ENCODE measurements at places on chromosomes 7 and 10.

DNA sequence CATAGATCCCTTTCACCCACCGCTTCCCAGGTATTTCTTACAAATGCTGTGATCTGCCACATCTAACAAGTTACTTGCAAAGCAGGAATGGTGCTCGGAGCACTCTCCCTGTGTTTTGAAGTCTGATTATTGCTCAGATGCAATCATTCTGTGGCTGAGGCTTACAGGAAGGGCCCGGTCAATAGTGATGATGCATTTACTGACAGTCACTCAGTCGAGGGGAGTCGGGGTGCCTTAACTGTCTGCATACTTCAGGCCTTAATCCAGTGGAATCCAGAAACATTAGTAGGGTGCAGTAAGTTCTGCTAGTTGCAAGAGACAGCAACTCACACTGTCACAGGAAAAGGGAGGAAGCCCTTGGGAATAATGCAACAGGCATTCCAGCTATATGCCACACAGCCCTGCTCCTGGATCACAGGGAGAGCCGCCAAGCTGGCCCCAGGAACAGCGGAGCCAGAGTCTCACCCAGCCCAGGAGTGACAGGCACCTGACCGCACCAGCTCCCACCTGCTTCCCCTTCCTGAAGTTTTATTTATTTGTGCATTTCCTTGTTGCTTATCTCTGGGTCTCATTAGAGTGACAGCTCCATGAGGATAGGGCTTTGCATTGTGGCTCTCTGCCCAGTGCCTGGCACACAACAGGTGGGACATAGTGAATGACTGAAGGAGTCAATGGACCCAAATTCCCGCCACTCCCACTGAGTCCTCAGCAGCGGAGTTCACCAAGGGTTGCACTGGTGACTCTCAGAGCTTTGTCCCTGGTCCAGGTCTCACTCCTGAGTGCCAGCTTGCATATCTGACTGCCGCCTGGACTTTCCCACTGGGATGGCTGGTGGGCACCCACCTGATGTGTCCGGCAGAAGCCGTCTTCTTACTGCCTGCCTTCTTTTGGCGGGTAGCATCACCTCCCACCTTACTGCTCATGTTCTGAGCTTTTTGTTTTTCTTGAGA is 212.5 kb upstream of the SH2B2 start:
- DNase-seq = no peak

GRCh38 chr7:105978035-105978434 is 15.0 kb downstream of the CDHR3 start:
- DNase-seq = no peak

DNA sequence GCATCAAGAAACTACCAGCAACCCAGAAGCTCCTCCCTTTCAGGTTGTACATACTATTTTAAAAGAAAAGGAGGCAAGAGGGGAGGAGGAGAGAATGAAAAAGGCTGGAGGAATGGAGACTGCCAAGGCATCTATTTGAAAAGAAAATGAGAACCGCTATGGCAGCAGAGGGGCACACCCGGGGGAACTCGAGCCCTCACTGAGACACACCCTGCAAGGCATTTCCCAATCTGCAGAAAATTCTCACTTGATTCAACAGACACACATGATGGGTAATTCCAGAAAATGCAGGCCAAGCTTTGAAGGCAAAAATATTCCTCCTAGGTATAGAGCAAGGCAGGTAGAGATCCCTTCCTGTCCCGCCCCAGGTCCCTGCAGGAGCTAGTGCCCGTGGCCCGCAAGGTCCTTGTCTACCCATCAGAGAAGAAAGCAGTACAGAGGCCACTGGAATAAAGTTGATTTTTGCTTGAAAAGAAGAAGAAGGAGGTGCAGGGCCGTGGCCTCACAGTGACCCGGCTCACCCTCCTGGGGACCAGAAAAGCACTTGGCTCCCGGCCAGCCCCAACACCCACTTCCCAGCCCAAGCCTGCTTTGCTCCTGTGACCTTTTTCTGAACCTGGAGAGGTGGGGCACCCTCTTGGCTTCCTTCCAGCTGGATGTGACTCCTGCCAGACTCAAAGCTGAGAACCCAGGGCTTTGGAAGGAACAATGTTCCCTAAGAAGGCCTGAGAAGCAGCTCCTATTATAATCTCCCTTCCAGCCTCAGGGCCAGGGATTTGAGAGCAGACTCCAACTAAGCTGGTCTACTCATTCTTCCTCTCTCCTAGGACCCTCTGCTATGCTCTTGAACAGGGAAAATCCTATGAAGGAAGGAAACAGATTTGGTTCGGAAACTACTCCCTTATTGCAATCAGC is 6.2 kb upstream of the PIK3CG start:
- no peak for DNase-seq

- DNase-seq = no peak
Measured at GRCh38 chr10:97336006-97336405, 1.5 kb upstream of the FRAT2 start.

GRCh38 chr10:15146366-15146765 is 22.1 kb downstream of the NMT2 start:
- DNase-seq = no peak

DNA sequence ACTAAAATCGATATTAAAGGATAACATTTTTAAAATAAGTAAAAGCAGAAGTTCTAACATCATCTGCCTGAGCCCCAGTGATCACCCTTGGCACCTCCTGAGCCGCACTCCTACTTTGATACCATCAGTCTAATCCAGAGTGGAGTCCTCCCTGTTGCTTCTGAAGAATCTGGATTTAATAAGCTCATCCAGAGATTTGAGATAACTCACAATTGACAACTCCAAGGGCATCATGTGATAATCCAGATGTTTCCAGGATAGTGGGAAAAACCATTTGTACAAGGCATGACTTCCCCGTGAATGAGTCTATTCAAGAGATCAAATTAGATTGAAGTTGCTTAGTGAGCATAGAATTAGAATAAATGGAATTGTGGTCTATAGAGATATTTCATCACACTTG is 475.8 kb upstream of the C7orf33 start:
- DNase-seq = no peak

- DNase-seq = peak; percentile 1
Measured at GRCh38 chr10:73647211-73647874, 6.1 kb upstream of the MYOZ1 start.

DNA sequence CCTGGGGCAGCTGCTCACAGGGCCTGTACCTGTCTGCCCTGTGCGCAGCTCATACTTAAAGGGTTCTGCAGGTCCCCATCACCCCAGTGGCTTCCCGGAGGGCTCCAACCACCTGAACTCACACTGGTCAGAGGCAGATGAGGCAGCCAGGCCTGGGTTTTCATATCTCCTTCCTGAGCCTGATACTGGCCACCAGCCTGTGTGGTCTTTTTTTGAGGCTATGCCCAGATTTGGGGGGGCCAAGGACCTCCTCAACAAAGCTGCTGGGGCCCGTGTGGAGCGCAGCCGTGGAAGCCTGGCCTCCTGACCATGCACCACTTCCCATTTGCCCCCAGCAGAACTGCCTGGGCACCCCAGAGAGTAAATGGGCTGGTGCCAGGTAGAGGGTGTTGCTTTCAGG is 25.7 kb downstream of the PNLIPRP2 start:
- DNase-seq = no peak

DNA sequence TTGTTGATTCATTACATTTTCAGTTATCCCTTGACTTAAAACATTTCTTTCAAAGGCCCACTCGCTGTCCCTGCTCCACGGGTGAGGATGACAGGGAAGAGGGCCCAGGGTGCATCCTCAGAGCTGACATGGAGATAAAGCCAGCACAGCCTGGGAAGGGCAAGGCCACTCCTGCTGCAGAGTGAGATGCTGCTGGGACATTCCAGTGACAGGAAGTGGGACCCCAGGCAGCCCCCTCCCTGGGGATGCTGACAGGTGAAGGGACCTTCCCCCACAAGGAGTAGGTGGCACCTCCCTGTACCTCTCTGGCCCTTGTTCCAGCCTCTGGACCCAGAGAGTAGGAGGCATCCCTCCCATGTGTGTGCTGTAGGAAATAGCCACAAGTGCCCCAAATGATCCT is 97.8 kb upstream of the DDC start:
- no peak for DNase-seq

- DNase-seq = peak; percentile 10
Measured at GRCh38 chr7:123537026-123537642, 2.7 kb upstream of the IQUB start.

GRCh38 chr10:37442882-37443281 is 317.5 kb downstream of the ANKRD30A start:
- no peak for DNase-seq

GRCh38 chr7:155981703-155982102 is 169.4 kb upstream of the SHH start:
- no peak for DNase-seq

DNA sequence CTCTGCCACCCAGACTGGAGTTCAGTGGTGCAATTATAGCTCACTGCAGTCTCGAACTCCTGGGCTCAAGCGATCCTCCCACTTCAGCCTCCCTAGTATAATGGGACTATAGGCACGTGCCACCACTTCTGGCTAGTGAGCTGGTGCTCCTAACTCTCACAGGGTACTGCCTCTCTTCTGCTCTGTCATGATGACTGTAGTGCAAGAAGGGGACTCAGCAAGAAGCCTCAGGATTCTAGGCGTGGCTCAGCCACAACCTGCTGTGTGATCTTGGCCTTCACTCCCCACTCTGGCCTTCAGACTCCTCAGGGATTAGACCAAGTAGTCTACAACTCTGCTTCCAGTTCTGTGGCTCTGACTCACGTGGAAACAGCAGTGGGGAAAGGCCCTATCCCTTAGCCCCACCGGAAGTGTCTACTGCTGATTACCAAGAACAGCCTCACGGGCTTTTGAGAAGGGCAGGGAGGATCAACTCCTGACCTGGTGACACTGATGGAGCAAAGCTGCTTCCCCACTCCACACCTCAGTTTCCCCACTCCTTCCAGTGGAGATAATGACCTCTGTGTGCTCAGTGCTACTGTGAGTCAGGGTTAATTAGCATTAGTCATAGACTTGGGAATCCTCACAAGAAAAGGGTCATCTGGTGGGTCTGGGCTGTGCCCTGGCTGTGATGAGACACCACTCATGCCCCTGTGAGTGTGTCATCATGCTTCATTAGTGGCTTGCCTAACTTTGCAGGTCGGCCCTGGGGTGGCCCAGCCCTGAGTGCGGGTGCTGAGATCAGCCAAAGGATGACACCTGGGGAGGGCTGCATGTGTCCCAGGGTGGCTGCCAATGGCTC is 41.1 kb downstream of the ZC3HC1 start:
- peak; percentile 66 for DNase-seq

DNA sequence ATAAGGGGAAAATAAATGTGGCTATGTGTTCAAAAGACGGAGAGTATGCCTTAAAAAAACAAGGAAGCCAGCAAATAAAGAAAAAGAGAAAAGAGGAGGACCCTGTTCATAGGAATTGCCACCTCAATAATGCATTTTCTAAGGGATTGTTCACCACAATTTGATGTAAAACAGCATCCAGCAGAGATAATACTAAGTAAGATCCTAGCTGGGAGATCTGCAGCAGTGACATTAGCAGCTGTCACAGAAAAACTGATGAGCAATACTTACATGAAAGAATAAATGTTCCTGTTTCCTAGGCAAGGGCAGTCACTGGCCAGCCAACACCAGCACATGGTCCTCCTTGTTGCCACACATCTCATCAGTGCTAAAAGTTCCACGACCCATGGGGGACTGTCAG is 391.5 kb downstream of the SORCS1 start:
- DNase-seq = no peak
